Panc1 (cell line): ENCODE measurements at places on chromosomes 13 and 19.

DNA sequence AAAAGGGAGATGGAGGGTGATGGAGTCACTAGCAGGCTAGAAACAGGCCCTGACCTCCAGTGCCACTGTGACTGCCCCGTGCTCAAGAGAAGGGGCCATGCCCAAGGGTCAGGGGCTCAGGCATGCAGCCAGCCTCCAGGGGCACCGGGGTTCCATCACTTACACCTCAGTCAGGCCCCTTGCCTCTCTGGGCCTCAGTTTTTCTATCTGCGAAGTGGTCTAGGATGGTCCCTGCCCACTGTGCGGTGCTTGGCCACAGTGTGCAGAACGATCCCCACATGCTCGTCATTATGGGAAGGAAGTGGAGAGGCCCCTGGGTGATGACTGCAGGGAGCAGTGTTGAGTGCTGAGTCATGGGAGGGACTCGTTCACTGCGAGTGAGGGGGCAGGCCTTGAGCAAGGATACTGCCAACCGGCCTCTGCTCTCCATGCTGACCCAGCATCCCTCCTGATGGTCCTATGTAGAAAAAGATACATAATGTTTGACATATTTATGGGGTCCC lies 23.1 kb downstream of the TMED1 start:
- DNase-seq, result no peak

DNA sequence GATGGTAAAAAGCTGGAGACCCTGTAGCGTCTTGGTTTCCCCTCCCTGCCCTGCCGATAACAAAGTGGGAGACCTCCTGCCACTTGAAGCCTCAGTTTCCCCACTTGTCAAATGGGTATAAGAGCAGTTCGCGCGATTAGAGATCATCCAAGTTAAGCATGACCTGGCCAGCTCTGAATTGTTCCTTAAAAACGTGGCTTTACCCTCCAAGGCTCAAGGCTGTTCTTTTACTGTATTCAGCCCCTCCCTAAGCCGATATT lies 421 bp downstream of the TNPO2 start:
- no peak for DNase-seq

DNA sequence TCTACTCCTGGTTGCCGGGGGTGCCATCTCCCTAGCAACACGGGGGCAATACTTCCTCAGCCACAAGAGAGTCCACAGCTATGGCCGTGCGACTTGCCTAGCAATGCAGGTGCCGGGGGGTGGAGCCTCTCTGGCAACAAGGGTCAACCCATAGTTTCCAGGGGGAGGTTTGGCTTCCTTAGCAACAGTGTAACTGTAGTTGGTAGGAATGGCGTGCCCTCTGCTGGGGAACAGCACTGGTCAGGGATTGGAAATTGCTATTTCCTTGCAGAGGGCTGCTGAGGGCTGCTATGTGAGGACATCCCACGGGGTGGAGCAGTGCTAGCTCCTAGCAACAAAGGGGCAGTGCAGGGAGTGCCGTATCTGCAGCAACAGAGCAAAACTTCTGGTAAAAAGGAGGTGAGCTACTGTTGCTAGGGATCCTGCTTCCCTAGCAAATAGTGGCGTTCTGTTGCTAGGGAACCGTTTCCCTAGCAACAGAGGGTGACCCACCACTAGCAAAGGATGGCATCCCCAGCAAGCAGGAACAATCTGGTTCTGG lies 7.0 kb upstream of the TMC4 start:
- DNase-seq, result no peak

- DNase-seq, result no peak
Observed at GRCh38 chr19:46206176-46206575, 23.4 kb upstream of the IGFL1 start.

GRCh38 chr13:53901593-53901992 lies 873.0 kb downstream of the OLFM4 start:
- no peak for DNase-seq

DNA sequence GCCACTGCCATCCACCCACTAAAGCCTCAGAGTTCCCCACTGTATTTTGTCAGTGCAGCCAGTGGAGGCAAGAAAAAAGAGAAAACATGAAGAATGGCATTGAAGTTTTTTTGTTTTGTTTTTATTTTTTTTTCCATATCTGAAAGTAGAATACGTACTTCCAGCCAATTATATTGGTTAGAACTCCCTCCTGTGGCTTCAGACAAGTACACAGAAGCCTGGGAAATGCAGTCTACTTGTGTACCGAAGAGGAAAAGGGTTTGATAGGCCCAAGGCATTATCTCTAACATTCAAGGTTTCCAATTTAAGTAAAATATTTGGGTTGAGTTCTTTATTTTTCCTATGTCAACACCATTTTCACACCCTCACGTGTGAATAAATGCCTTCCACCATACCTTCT lies 696.2 kb upstream of the GPC6 start:
- no peak for DNase-seq

GRCh38 chr13:21638319-21639282 lies 32.3 kb upstream of the FGF9 start:
- no peak for DNase-seq
